Germinal center (tissue), 1 donor: ENCODE measurements at places on chromosomes 4 and X.

GRCh38 chr4:105140684-105141490 is 5.8 kb upstream of the TET2 start:
- peak; percentile 36 for DNase-seq

DNA sequence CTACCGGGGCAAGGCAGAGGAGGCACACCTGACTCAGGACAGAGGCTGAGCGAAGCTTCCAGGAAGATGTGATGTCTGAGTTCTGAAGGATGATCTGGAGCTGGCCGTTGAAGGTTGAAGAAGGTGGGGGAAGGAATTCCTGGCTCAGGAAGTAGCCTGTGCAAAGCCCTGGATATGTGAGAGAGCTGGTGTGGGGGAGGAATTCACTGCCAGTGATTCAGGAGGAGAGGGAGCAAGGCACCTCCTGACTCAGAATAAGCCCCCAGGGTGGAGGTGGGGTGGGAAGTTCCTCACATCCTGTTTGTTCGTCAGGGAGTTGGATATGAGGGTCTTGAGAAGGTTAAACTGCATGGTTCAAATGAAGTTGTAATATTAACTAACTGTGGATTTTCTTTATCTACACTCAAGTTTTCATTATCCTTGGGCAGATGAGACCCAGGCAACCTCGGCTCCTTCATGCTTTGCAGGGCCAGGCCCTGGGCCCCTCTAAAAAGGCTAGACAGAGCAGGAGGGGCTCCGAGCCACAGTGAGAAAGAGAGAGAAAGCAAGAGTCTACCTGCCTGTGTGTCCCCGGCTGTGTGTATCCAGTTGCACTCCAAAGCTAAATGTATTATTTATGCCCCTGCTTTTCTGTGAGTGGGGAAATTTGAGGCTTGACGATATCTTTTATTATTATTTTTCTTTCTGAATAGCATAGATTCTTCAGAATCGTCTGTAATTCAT is 7.1 kb downstream of the NHSL2 start:
- no peak for DNase-seq

DNA sequence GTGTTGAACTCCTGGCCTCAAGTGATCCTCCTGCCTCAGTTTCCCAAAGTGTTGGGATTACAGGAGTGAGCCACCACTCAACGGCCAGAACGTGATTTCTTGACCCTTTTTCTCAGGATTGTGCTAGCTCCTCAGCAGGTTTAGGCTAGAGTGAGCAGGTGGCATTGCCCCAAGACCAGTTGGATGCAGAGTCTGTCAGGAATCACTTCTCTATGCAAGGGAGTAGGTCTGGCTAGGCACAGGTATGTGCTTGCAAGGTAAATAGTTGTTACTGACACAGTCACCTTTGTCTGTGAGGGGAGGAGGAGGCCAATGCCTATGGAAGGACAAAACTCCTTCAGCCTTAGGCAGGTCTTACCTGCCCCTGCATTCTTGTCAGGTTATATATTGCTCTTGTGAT is 24.2 kb downstream of the SLC25A5 start:
- DNase-seq: no peak

DNA sequence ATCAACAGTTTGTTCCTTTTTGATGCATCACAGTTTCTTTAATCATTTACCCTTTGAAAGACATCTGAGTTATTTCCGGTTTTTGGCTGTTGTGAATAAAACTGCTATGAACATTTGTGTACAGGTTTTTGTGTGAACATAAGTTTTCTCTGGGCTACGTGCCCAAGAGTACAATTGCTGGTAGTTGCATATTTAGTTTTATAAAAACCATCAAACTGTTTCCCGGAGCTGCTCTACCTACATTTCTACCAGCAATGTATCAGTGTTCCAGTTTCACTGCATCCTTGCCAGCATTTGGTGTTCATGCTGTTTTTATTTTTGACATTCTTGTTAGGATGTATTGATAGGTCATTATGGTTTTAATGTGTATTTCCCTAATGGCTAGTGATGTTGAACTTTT is 17.3 kb downstream of the KDM6A start:
- DNase-seq: no peak

- peak; percentile 62 for DNase-seq
Observed at GRCh38 chrX:118839334-118839958, 15.8 kb downstream of the ZCCHC12 start.

DNA sequence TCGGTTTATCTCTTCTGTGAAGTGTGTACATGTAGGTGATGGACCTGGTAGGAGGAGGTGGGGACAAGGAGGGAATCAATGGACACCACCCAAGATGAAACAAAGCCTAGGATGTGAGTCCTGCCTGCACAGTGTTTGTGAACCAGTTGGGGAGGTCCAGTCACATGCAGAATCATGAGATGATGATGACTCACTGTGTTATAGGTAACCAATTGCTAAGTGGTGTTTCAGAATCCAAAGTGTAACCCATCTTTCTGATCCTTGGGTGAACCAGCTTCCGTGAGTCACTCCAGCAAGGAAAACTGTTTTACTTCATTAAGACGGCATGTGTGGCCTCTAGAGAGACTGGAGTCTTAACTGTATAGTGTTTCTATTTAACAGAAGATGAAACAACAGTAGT is 57.9 kb upstream of the HPF1 start:
- DNase-seq: no peak

- peak; percentile 6 for DNase-seq
Observed at GRCh38 chrX:119529345-119530276, 35.6 kb downstream of the STEEP1 start.

DNA sequence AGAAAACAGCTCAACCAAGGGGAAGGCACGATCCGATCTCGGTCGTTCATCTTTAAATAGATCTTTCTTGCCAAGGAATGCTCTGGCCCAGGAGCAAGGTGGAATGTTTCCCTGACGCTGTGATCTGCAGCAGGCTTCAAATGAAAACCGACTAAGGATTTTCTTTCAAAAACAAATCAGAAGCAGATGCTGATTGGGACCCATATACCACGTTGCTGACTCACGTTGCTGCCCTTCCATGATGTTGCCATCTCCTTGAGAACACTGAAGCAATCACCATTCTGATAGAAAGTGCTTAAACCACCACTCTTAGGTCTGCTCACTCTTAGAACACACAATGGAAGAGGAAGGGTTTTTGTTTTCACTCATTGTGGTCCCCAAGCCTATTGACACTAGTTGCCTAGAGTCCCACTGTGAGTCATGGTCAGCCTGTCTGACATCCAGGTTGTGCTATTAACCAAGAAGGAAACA is 26.1 kb downstream of the LAMTOR3 start:
- no peak for DNase-seq

- no peak for DNase-seq
Observed at GRCh38 chrX:29143756-29144155, 556.5 kb downstream of the IL1RAPL1 start.

- no peak for DNase-seq
Observed at GRCh38 chrX:134865682-134866255, 125.0 kb upstream of the SMIM10 start.

GRCh38 chrX:120144178-120144844 is 14.1 kb upstream of the RHOXF2 start:
- no peak for DNase-seq

DNA sequence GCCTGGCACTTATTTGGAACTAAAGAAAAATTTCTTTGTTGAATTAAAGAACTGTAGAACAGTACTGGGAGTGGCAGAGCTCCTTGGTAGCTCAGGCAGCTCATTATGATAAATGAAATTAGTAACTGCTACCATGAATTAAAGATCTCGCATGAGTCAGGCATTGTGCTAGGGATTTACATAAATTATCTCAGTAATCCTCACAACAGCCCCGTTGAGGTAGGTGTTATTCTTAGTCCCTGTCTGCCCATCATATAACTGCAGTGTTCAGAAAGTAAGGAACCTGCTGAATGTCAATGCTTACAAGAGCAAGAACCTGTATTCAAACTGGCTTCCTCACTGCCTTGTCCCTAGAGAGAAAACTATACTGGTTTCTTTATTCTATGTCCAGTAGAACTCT is 108.3 kb downstream of the NLGN4X start:
- DNase-seq: no peak

DNA sequence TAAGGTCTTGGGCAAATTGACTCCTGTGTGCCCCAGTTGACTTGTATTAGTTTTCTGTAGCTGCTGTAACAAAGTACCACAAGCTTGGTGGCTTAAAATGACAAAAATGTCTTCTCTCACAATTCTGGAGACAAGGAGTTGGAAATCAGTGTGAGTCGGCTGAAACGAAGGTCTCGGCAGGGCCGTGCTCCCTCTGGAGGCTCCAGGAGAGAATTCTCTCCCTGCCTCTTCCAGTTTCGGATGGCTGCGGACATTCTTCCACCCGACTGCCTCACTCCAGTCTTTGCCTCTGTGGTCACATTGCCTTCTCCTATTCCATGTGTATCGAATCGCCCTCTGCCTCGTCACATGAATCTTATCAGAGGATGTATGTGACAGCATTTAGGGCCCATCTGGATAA is 66.0 kb upstream of the PHOX2B start:
- DNase-seq: no peak

DNA sequence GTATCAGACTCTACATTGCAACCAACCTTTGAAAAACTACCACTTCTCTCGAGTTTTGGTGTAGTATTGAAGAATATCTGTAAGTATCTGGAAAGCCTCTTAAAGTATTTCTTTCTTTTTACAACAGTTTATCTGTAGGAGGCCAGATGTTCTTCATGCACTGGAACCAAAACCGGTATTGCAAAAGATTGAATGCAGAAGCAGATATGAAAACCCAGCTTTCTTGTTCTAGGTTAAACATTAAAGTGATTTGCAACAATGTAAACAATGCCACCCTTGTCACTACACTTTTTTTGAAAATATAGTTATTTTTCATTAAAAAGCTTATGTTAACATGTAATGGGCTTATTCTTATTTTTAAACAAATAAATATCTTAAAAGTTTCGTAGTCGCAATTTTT is 27.2 kb downstream of the PLS3 start:
- no peak for DNase-seq

- DNase-seq: no peak
Observed at GRCh38 chr4:61877893-61878292, 677.8 kb downstream of the ADGRL3 start.

- DNase-seq: no peak
Observed at GRCh38 chrX:101229170-101229569, 9.6 kb downstream of the DRP2 start.

GRCh38 chr4:39231660-39232059 is 49.3 kb downstream of the WDR19 start:
- no peak for DNase-seq

DNA sequence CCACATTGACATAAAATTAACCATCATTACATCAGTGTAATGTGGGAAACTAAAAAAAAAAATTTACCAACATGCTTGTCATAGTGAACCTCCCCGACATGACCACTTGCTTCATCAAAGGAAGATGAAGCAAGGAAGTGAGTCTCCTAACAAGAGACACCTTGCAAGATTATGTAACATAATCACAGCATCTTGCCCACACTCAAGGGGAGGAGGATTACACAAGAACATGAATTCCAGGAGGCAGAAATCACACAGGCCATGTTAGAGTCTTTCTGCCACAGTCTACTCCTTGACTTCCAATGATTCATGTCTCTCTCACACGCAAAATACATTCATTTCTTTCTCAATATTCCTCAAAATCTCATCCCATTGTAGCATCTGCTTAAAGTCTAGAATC is 93.3 kb downstream of the AKAP4 start:
- no peak for DNase-seq

DNA sequence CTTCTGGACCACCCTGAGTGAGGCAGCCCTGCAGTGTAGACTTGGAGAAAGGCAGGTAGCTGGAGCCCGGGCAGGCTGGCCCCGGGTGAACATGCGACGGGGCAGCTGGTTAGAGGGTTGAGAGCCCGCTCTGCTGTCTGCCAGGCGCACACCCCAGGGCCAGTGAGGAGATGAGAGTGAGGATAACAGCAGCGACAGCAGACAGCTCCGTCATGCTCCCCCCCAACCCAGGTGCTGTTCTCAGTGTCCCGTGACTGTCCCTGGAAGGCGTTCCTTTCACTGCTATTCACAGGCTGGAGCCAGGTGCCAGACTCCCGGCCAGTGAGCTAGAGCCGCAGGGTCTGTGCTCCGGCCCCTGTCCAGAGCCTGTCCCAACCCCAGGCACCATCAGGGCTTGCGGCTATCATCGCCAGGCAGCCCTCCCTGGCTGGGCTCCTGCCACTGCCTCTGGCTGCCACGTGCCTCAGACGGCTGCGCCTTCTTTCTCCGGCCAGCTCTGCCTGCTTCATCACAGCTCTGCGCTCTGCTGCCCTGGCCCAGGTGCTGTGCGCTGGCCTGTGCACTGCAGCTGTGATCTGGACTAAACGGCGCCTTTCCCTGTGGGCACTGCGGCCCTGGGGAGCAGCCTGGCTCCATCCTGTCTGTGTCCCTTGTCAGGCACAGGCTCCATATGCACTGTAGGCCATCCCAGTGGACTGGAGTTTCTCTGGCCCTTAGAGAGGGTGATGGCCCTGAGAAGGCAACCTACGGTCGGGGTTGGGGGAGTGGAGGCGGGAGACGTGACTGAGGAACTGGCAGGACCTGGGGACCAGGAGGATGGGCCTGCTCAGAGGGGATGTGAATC is 19.8 kb downstream of the NSG1 start:
- DNase-seq: no peak

GRCh38 chr4:137083571-137084135 is 448.6 kb downstream of the PCDH18 start:
- DNase-seq: no peak

- no peak for DNase-seq
Observed at GRCh38 chr4:53538756-53539155, 52.5 kb downstream of the LNX1 start.
